ENCODE measurements at places on chromosomes 13 and 19. TPM values are rescaled to one million over a fixed set of nuclear protein-coding genes. Genes with fewer than 3 reads are reported as not detected.

DMKN gene
- polyA plus RNA-seq: 10.7 TPM

DIAPH3 gene
- 0.86 TPM for polyA plus RNA-seq

LYPD3 gene
- polyA plus RNA-seq: 1.7 TPM

SMIM44 gene
- polyA plus RNA-seq: not detected

DAPK3 gene
- polyA plus RNA-seq: 68.8 TPM

WDR88 gene
- not detected for polyA plus RNA-seq

Data from spleen (tissue), 13 donors.